Activated naive CD8-positive, alpha-beta T cell treated with anti-CD3 and anti-CD28 coated beads, Interleukin-2, amount 10 ng/mL, durations not matched to agents 7 days and 5 days (primary cell): ENCODE measurements at places on chromosomes 4 and X. TPM values are rescaled to one million over a fixed set of nuclear protein-coding genes. Genes with fewer than 3 reads are reported as not detected.

The CFAP47 gene
- total RNA-seq, result not detected

- DNase-seq, result no peak
- H3K36me3 ChIP-seq, result no peaks in the 10 kb centered on the region
- no peaks in the 10 kb centered on the region for H3K4me1 ChIP-seq
- H3K27ac ChIP-seq, result no peak overlapping the region
- no peak overlapping the region for H3K4me3 ChIP-seq
- H3K27me3 ChIP-seq, result no peaks in the 10 kb centered on the region
These were observed 72.4 kb downstream of the NRK start for GRCh38 chrX:105894721-105895120.

The DRD5 gene
- total RNA-seq, result not detected

- H3K4me3 ChIP-seq, result no peak overlapping the region
- DNase-seq, result no peak
- peaks cover 8% of the 10 kb centered on the region for H3K4me1 ChIP-seq
- no peak overlapping the region for H3K27ac ChIP-seq
These were observed 71.8 kb downstream of the SUPT20HL2 start for GRCh38 chrX:24241822-24242648.

DNA sequence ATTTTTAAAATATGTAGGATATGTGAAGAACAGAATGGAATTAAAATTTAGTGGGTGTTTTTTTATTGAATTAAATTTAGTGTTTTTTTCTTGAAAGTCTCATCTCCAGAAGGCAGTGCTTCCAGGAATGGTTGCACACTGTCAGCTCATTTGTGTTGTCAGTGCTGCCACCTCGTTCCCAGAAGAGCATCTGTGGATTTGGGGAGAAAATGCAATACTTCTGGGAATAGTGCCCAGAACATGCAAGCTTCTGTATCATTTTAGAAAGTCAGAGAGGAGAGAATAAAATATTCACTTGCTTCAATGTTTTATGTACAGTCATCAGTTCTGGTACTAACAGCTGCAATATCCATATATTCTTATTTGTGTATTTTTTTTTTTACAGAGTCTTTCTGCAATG lies 608.8 kb downstream of the PCDH7 start:
- H3K36me3 ChIP-seq, result no peaks in the 10 kb centered on the region
- H3K27ac ChIP-seq, result no peak overlapping the region
- no peak overlapping the region for H3K4me3 ChIP-seq
- H3K27me3 ChIP-seq, result no peaks in the 10 kb centered on the region

The EMCN gene
- total RNA-seq, result not detected

The MAGEE1 gene
- 7.7 TPM for total RNA-seq

- peak overlapping the region; percentile 85 for H3K27ac ChIP-seq
- peaks cover 35% of the 10 kb centered on the region for H3K36me3 ChIP-seq
- no peak overlapping the region for H3K4me3 ChIP-seq
- peaks cover 38% of the 10 kb centered on the region for H3K4me1 ChIP-seq
These were observed 39.5 kb downstream of the NSD2 start for GRCh38 chr4:1910643-1911042.

The CT45A1 gene
- not detected for total RNA-seq

The CPXCR1 gene
- total RNA-seq, result not detected

GRCh38 chrX:131746491-131746968 lies 202.7 kb downstream of the OR13H1 start:
- no peak overlapping the region for H3K4me3 ChIP-seq
- H3K4me1 ChIP-seq, result no peaks in the 10 kb centered on the region
- no peaks in the 10 kb centered on the region for H3K27me3 ChIP-seq
- peaks cover 9% of the 10 kb centered on the region for H3K36me3 ChIP-seq

The ZFP42 gene
- not detected for total RNA-seq

DNA sequence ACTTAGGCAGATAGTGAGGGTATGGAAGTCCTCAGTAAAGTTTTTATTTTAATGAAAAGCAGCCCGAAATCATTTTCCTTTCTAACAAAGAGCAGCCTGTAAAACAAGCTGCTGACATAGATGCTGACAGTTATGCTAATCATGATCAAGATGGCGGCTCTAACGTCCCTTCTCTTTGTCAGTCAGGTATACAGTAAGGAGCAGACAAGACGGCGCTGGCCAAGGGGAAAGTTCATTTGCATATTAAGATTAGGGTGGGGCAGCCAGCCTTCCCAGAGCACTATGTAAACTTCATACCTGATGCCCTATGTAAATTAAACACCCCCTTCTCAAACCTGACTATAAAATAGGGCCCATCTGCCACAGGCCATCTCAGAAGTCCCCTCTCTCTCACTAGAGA lies 76.9 kb downstream of the MAGEB10 start:
- no peak overlapping the region for H3K4me3 ChIP-seq
- no peaks in the 10 kb centered on the region for H3K36me3 ChIP-seq
- DNase-seq, result no peak
- no peaks in the 10 kb centered on the region for H3K4me1 ChIP-seq

The ARR3 gene
- not detected for total RNA-seq

DNA sequence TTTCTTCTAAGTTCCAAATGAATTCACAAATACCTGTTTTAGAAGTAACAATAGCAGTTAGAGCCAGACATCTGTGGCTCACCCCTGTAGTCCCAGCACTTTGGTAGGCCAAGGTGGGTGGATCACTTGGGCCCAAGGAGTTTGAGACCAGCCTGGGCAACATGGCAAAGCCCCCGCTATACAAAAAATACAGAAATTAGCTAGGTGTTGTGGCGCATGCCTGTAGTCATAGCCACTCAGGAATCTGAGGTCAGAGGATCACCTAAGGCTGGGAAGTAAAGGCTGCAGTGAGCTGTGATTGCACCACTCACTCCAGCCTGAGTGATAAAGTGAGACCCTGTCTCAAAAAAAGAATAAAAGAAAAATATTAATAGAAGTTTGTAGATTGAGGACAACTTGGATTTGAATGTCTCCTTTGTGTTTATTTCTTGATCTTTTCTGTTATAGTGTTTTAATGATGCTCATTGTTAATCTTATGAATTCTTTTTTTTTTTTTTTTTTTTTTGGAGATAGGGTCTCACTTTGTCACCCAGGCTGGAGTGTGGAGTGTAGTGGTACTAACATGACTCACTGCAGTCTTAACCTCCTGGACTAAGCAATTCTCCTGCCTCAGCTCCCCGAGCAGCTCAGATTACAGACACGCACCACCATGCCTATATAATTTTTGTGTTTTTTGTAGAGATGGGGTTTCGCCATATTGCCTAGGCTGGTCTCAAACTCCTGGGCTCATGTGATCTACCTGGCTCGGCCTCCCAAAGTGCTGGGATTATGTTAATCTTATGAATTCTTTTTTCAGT lies 30.7 kb upstream of the RAPGEF2 start:
- no peak for DNase-seq
- no peaks in the 10 kb centered on the region for H3K36me3 ChIP-seq
- no peak overlapping the region for H3K27ac ChIP-seq
- H3K4me1 ChIP-seq, result peaks cover 4% of the 10 kb centered on the region
- peaks cover 2% of the 10 kb centered on the region for H3K27me3 ChIP-seq

GRCh38 chrX:19535476-19535875 lies 20.2 kb upstream of the MAP3K15 start:
- no peak for DNase-seq
- H3K36me3 ChIP-seq, result no peaks in the 10 kb centered on the region
- no peak overlapping the region for H3K4me3 ChIP-seq
- no peak overlapping the region for H3K27ac ChIP-seq
- no peaks in the 10 kb centered on the region for H3K4me1 ChIP-seq

- no peak for DNase-seq
- H3K36me3 ChIP-seq, result no peaks in the 10 kb centered on the region
- H3K27me3 ChIP-seq, result peaks cover 29% of the 10 kb centered on the region
These were observed 34.9 kb upstream of the SLC25A4 start for GRCh38 chr4:185108185-185108584.

DNA sequence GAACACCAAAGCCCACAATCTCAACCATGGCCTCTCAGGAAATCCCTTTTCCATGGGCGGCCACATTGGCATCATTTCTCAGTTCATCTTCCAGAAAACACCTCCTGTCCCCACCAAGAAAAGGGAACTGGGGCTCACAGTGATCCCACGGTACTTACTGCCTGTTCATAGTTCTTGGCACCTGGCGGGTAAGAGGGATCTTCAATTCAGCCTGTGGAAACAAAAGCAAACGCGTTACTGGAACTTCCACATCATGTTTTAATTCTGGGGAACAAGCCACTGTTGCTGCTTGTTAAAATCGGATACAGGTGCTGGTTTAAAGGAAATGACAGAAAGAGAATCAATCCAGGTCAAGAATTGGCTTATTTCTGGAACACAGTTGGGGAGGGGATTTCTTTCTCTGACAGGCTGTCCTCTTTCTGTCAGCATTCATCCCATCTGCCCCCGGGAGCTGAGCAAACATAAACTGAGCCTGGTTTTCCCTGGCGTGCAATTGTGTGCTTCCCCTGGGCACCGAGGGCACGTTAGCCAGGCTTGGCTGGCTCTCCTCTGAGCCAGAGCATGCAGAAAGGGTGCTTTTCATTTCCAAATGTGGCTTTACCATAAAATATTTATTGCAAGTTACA lies 16.8 kb downstream of the CLNK start:
- H3K27ac ChIP-seq, result no peak overlapping the region
- H3K27me3 ChIP-seq, result no peaks in the 10 kb centered on the region
- no peaks in the 10 kb centered on the region for H3K36me3 ChIP-seq
- H3K4me3 ChIP-seq, result no peak overlapping the region

GRCh38 chrX:67673741-67674274 lies 130.0 kb downstream of the AR start:
- H3K4me3 ChIP-seq, result no peak overlapping the region
- H3K27me3 ChIP-seq, result no peaks in the 10 kb centered on the region
- no peaks in the 10 kb centered on the region for H3K4me1 ChIP-seq
- H3K27ac ChIP-seq, result no peak overlapping the region
- H3K36me3 ChIP-seq, result no peaks in the 10 kb centered on the region
- DNase-seq, result no peak

DNA sequence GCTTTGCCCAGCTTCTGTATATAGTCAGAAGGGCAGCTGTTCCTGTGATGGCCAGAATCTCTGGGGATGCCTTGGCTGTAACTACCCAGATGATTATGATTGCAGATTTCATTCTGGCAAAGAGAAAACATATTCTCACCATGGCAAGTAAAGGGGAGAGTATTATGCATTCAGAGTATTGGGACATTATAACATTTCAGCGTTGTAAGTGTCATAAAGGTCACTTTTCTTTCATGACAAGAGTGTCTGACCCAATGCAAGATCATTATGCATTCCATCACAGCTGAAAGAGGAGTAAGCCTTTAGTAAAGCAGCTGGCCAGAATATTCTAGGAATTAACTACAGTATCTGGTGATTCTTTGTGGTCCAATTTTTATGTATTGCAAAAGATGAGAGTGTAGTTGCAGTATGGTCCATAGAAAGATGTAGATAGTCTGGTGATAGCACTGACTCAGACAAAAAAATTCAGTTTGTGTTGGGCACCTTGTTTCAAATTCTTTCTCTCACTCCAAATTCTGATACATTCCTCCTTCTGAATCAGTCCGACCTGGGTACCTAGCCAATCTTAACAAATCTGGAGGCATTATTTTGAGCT lies 2366.3 kb downstream of the PCDH7 start:
- no peaks in the 10 kb centered on the region for H3K4me1 ChIP-seq
- no peaks in the 10 kb centered on the region for H3K27me3 ChIP-seq
- no peak overlapping the region for H3K27ac ChIP-seq
- DNase-seq, result no peak
- no peaks in the 10 kb centered on the region for H3K36me3 ChIP-seq
